Activated CD8-positive, alpha-beta memory T cell treated with anti-CD3 and anti-CD28 coated beads for 24 hours (primary cell): ENCODE measurements at places on chromosomes 12 and 14.

DNA sequence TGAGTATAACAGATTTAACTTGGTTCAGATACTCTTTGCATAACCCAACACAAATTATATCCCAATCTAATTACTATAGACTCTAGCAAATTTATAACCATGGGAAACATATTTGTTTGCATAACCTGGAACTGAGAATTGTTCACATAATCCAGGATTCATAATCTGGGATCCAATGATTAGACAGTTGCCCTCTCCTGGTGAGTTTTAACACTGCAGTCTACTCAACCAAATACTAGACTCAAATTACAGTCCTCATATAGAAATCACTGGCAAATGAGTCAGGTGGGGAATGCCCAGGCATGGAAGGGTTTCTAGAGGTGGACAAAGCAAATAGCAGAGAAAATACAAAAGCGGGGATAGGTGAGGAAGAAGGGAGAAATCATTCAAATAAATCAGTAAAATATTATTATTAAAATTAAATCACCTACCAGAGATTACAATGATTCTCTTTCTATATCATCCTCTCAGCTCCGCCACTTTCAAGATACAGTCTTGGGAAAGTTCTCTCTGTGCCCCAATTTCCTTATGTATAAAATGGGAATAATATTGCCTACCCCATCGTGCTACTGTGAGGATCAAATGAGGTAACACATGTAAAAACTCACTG, 9.4 kb downstream of the GCH1 start:
- no peak for DNase-seq

DNA sequence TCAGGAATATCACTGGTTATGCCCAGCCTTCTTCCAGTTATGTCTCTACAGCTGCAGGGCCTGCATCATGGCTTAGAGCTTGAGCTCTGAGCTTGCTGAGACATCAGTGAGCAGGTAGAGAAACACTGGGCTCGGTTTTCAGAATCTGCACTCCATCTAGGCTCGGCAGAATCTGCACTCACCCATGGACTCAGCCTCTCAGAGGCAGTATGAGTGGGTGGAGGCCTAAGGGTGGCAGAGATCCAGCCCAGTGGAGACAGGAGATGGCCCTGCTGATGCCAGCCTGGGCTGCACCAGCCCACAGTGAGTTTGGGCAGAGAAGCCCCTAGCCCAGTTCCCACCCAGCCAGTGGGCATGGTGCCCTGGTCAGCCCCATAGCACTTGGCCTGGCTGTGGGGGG, 12.8 kb downstream of the KRT80 start:
- no peak for DNase-seq

DNA sequence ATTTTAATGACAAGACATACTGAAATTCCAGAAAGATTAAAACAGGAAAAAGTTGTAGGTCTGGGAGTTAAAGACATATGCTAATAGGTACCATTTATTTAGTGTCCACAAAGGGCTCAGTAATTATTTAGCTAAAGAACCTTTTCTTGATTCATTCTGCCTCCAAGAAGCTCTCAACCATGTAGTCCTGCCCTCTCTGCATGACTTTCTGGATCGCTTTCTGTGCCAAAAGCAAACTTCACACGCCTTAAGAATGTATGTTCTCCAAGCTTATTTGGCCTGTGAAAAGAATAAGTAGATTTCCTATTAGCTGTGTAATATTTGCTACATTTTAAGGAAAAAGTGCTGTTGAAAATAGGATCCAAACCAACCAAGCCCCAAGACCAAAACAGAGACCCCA, 291.7 kb downstream of the C12orf75 start:
- DNase-seq = no peak

DNA sequence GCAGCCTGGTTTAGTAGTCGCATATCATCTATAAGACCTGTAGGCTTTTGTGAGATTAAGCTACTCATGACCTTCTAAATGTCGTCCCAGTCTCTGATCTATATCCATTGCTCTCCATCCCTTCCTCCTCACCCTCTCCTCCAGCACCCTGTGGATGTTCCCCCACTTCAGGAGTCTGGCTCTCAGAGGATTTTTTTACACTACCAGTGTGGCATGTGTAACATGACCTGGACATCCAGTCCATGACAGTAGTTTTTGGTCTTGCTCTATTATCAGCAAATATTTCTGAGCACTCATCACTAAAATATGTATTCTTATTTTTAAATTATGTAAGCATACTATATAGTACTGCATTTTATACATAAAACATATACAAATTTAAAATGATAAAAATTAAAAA, 142.1 kb downstream of the DYRK2 start:
- DNase-seq = no peak

- no peak for DNase-seq
These were observed 62.6 kb downstream of the TMEM117 start for GRCh38 chr12:43898474-43898873.

DNA sequence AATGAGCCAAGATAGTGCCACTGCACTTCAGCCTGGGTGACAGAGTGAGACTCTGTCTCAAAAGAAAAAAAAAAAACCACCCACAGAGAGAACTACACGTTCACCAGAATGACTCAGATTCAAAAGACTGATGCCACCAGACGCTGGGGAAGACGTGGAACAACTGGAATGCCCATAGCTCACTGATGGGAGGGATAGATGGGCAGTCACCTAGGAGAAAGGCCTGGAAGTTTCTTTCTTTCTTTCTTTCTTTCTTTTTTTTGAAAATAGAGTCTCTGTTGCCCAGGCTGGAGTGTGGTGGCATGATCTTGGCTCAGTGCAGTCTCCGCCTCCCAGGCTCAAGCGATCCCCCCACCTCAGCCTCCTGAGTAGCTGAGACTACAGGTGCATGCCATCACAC, 10.0 kb upstream of the KLC1 start:
- DNase-seq = no peak

- no peak for DNase-seq
These were observed 149.7 kb upstream of the DCN start for GRCh38 chr12:91332302-91332701.

GRCh38 chr12:87165733-87166375, 863.3 kb downstream of the C12orf50 start:
- DNase-seq = no peak

DNA sequence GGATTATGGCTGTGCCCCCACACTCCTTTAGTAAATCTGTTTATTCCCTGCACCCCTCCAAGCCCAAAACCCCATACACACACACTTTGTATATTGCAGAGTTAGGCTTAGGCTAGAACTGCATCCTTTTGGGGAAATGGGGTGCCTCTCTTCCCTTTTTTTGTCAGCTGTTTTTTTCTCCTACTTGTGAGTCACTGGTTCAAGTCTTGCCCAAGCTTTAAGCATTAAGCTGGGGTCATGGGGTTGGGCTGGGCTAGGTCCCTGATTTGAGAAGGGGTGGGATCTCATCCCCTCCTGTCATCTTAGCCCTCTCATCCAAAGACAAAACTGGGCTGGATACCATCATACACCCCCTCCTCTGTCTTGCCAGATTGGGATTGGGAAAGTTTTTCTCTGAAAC, 1.6 kb downstream of the LRP1 start:
- no peak for DNase-seq

DNA sequence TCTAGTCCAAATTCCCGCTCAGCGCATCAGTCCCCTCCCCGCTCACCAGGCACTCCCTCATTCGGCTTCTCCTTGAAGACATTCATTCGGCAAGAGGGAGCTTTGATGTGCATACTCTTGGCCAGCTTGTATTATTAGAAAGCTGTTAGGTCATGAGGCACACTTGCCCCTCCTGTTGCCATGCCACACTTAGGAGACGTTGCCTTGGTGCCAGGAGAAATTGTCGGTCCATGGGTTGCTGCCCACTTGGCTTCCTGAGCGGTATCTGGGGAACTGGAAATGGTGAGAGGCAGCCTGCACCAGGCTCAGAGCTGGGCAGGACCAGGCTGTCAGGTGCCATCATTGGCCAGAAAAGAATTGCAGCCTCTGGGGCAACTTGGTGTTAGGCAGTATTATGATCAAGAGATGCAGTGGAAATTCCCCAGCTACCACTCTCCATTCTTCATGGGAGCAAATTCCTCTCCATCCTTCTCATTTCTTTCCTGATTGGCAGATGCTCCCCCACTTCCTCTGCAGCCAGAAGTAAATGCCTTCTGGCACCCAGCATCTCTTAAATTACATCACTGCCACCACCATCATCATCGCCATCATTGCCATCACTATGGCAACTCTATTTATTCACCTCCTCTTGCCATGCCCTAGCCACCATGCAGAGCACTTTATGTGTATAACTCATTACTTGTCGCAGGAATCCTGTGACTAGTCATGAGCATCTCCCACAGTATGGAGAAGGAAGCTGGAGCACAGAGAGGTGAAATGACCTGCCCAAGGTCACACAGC, 12.4 kb downstream of the CABP1 start:
- DNase-seq = no peak

GRCh38 chr14:80906946-80907345, 34.6 kb downstream of the CEP128 start:
- no peak for DNase-seq

DNA sequence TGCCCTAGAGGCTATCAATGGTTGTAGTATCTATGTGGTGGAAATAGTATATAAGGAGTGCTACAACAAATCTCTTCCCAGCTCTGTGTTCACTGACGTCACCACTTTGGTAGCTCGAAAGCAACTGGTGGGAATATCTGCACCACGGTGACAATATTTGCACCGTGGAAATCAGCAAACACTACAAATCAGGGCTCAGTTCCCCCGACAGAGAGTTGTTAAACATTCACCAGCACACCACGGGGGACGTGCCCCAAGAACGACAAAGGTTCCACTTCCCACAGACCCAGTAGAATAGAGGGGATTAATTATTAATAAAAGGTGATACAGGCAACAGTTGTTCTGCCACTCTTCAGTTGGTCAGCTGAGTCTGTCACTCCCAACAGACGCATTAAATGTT, 98.4 kb downstream of the CCDC60 start:
- DNase-seq = no peak

DNA sequence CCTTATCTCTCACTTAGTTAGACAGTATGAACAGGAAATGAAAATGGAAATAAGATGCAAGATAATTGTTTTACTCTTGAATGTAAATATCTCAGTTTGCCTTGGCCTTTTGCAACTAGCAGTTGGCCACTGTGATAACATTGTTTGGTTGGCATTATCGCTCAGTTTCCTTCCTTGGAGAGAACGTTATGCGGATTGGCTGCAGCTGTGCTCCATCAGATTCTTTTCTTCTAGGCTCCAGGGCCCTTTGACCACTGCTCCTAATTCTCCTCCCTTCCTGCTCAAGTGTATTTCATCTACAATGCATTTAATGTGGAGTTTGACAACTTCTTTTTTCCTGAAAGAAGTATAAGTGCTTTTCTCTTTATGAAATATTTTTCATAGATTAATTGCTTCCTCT, 284.2 kb downstream of the ADAMTS20 start:
- no peak for DNase-seq

GRCh38 chr12:98211909-98212695, 303.3 kb upstream of the TMPO start:
- DNase-seq = no peak

GRCh38 chr14:94373708-94374107, 14.7 kb downstream of the SERPINA1 start:
- DNase-seq = no peak

- no peak for DNase-seq
These were observed 40.5 kb downstream of the KCNA5 start for GRCh38 chr12:5083955-5084849.

- DNase-seq = no peak
These were observed 24.9 kb downstream of the VPS37B start for GRCh38 chr12:122870867-122871664.

DNA sequence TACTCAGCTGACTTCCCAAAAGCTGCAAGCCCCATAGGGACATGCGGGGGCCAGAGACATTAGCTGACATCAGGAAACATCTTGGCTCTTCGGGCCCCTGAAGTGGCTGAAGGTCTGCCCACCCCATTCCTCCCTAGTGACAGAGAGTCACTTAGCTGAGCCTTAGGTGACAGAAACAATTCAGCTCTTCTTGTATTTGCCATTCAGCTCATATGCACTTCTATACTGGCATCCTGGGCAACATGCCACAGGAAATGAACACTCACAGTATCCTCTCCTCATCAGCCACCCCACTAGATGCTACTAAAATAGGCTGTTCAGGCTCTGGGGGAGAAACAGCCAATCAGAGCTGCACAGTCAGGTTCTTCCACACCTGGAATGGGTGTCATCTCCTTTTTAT, 3.4 kb downstream of the DCTN2 start:
- no peak for DNase-seq

DNA sequence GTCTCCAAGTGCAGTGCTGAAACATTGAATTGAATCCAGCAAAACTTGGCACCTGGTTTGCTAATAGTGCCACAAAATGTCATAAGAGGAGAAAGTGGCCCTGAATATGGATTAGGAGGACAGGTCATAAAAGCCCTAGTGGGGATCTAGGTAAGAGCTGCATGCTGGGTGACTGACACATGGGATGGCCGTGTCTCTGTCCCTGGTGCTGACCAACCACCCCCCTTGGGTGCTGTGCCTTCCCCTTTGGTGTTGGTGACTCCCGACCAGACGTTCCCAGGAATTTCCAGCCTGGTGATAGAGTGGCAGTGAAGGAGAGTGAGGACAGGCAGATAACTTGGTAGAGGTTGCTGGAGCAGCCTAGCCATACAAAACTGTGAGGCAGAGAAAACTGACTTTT, 142.8 kb downstream of the VRK1 start:
- no peak for DNase-seq

- no peak for DNase-seq
These were observed 74.6 kb upstream of the EEA1 start for GRCh38 chr12:93003531-93004239.

DNA sequence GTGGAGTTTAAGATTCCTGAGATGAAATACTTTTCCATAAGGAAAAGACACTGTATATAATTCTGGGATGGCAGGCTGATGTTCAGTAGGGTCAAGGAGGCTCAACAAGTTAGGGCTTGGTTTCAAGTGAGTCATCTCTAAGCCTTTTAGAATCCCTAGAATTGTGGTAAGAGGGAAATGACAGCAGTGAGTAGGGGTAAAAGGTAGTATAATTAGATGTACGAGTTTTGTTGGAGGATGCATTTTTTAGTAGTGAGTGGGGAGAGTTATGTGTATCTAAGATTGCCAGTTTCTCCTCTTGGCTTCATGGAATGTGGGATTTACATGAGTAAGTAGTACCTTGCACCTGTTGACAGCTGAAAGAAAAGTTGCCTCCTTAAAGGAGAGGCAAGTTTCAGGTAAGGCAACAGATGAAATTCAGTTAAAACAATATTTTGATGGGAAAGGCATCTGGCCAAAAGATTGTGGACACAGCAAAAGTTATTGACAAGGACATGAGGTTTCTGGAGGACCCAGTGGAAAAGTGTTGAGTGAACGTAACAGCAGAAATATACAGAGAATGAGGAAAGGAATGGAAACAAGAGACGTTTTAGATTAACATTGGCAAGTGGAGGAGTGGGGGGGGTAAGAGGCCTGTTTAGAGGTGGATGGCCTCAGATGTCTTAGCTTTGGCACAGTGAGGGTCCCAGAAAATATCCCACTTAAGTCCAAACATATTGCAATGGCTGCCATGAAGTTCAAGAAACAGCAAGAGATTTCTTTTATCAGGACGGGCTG, 21.8 kb downstream of the LMO3 start:
- no peak for DNase-seq

GRCh38 chr14:22882529-22883172, 371 bp upstream of the REM2 start:
- no peak for DNase-seq

- no peak for DNase-seq
These were observed 1.9 kb downstream of the SERPINA11 start for GRCh38 chr14:94450722-94451090.

- DNase-seq = no peak
These were observed 58.9 kb upstream of the HMGA2 start for GRCh38 chr12:65765436-65765813.
